ENCODE measurements at places on chromosomes 7 and 10. TPM values are rescaled to one million over a fixed set of nuclear protein-coding genes. Genes with fewer than 3 reads are reported as not detected.
A peak's percentile ranks its signal among the peaks of the same experiment; 100 is the strongest.

GRCh38 chr7:18997477-18998150 is 119.8 kb downstream of the TWIST1 start:
- H3K4me1 ChIP-seq, result no peaks in the 10 kb centered on the region
- no peaks in the 10 kb centered on the region for H3K36me3 ChIP-seq
- no peaks in the 10 kb centered on the region for H3K27me3 ChIP-seq
- no peak overlapping the region for H3K27ac ChIP-seq

DNA sequence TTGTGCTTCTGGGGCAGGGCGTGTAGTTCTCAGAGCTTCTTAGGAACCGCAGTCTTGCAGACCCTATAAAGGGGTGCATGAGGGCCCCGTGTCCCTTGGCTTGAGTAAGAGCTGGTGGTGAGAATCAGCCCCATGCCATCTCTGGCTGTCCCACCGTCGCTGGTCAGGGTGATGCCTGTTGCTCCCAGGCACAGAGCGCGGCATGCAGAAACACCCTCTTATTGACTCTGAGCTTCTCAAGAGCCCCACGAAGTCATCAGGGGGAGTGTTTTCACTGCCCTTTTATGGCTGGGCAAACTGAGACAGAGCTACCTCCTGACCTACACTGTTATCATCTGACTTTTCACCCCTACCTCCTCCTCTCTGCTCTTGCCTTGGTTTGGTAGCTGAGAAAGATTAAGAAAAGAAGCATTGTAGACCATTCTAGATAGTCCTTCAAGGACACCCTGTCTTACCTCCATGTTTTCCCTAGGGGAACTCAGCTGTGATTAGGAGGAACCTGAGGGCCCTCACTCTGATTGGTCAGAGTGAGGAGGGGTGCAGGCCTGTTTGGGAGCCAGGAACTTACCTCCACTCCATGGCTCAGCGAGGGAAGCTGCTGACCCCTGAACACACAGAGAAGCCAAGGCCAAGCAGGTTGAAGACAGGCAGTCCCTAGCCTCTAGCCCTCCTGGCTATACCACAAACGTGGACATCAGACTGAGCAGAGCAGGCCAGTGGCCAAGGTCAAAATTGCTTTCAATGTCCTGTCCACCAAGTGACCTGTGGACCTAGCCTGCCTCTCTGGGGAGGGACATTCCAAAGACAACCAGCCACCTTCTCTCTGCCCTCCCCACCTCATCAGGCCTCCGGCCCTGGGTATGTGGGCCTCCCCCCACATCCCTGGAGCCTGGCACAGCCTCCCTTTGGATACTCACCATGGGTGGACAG is 17.6 kb downstream of the UNC5B start:
- H3K27ac ChIP-seq, result no peak overlapping the region
- H3K36me3 ChIP-seq, result no peaks in the 10 kb centered on the region
- H3K4me3 ChIP-seq, result no peak overlapping the region
- DNase-seq, result no peak
- no peaks in the 10 kb centered on the region for H3K27me3 ChIP-seq

GRCh38 chr10:125029584-125030242 is 87.8 kb downstream of the ZRANB1 start:
- H3K27ac ChIP-seq, result no peak overlapping the region
- no peaks in the 10 kb centered on the region for H3K36me3 ChIP-seq
- H3K27me3 ChIP-seq, result no peaks in the 10 kb centered on the region

- peak within 1 kb of the TSS; percentile 44 for H3K4me3 ChIP-seq
- H3K27ac ChIP-seq, result no peak within 1 kb of the TSS
- H3K36me3 ChIP-seq, result no peaks in the 10 kb centered on the region
- H3K4me1 ChIP-seq, result peaks cover 46% of the 10 kb centered on the region
Measured at GRCh38 chr10:129963641-129964501, at the start of gene EBF3. TSS of gene EBF3 (minus strand) at chr10:129964274. CDS start at chr10:129963768, 506 bp downstream.

DNA sequence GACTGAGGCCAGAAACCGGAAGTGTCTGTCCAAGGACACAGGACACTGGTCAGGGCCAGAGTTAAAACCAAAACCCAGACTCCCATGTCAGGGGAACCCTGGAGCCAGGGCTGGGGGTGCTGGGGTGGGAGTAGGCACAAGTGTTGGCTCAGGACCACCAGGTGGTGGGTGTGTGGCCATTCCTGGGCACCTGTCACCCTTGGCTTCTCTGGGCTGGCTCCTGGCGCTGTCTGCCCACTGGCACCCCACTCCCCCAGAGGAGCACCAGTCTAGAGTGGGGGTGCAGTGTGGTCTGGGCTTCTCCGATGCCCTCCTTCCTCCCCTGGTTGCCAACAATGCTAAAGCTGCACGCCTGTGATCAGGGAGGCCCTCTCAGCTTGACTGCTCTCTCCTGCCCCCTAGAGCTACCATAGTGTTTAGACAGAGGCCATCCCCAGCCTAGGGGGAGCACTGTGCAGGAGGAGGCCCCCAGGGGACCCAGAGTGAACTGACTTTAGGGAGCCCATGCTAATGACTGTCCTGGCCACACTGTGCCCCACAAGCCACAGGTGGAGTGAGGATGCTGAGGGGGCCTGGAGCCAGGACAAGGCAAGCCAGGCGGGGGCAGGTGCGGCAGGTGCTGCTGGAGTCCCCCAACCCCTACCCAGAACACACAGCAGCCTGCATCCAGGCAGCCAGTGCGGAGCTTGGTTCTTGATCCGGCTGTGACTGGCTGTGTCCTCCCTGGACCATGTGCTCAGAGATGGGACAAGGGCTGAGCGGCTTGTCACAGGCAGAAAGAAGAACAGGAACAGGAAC is 11.0 kb downstream of the RASGEF1A start:
- H3K27me3 ChIP-seq, result peaks cover 6% of the 10 kb centered on the region
- H3K4me3 ChIP-seq, result no peak overlapping the region
- no peak for DNase-seq

- H3K27me3 ChIP-seq, result no peaks in the 10 kb centered on the region
- H3K4me3 ChIP-seq, result no peak overlapping the region
- no peak overlapping the region for H3K27ac ChIP-seq
- peaks cover 7% of the 10 kb centered on the region for H3K4me1 ChIP-seq
- H3K36me3 ChIP-seq, result peaks cover 56% of the 10 kb centered on the region
Measured at GRCh38 chr7:44396496-44396895, 71.1 kb upstream of the CAMK2B start.

Gene STRIP2
- total RNA-seq, result 5.3 TPM

Gene ENO4
- total RNA-seq, result 1.0 TPM

Gene INMT
- 164 TPM for total RNA-seq

Gene TMEM273
- total RNA-seq, result 19.4 TPM

Gene TAS2R3
- 0.82 TPM for total RNA-seq

Gene CYP3A4
- total RNA-seq, result not detected
